CMK (cell line): ENCODE measurements at places on chromosomes 2 and 18.

GRCh38 chr18:40685219-40685618, 1269.8 kb upstream of the PIK3C3 start:
- DNase-seq: no peak

DNA sequence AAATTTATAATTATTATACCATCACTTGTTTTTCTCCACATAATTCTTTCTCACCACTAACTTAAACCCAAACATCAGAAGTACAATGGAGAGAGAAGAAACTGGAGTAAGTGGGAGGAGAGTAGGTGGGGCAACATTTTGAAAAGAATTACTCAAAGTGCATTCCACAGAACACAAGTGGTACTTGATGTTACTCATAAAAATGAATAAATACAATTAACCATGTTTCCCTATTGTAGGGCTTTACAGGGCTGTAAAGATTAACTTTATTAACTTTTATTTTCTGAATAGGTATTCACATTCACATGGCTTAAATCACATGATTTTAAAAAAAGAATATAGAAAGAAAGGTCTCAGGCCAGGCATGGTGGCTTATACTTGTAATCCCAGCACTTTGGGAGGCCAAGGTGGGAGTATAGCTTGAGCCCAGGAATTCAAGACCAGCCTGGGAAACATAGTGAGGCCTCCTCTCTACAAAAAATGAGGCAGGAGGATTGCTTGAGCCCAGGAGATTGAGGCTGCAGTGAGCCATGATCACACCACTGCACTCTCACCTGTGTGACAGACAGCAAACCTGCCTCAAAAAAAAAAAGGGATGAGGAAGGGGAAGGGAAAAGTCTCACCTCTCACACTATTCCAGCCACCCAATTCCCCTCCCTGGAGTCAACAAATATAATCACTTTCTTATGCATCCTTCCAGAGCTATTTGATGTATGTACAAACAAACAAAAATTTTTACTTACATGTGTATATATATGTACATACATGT, 47.1 kb downstream of the KCNG3 start:
- DNase-seq: no peak

- no peak for DNase-seq
Observed at GRCh38 chr2:188919824-188920223, 54.3 kb upstream of the COL3A1 start.

DNA sequence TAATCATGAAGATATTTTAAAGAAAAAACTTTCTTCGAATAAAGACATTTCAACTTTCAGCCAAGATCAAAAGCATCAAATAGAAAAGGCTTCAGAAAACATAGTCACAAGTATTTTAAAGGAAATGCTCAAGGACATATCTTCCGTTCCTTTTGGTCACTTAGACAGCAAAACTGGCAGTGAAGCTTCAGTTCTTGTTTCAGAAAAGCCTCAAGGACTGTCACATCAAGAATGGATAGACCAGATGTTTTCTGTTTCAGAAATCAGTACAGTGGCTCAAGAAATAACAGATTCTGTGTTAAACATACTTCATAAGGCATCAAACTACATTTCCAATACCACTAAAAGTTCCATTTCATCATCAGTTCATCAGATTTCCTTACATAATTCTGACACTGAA, 51.8 kb downstream of the FSIP2 start:
- no peak for DNase-seq

GRCh38 chr2:164090533-164090932, 354.7 kb upstream of the FIGN start:
- DNase-seq: no peak

- DNase-seq: no peak
Observed at GRCh38 chr2:69582582-69583176, 60.9 kb downstream of the AAK1 start.

DNA sequence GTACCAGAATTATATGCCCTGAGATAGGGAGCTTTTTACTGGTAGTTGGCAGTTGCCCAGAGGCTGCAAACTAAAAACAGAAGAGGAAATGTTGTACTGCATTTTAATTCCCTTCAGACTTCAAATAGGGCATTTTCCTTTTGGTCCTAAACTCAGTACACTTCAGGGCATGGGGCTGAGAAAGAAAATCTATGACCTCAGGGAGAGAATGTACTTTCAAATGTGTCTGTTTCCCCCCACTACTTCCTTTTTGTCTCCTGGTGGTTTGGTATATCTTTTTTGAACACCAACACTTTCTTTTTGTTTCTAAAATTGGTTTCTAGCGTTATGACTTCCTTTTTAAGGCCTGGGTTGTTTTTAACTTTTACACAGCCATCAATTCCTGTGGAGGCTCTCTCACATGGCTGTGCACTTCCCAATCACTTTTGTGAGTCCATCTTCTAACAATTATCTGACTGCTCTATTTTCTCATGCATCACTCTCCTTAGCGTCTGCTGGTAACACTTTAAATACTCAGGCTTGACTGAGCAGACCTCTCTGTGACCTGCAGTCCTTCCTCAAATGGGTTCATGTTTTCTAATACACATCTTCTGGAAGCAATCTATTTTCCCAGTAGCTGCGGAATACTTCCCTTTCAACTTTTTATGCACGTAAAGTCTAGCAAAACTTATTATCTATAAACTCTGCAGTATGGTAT, 596.0 kb downstream of the LRP1B start:
- DNase-seq: no peak

DNA sequence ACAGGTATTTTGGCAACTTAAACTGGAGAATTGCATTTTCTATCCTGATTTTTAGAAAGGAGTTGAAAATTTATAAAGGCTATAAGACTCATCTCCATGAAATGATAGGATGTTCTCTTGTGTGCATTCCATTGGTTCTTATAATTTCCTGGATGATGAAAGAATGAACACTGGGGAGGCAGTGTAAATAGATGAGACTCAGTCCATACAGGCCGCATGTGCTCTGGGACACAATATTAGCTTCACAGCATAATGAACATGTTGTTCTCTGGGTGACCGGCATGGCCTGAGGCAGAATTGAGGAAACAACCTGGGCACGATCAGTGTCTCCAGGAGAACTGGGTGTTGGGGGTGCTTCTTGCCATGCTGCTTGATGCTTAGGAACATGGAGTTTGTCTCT, 38.8 kb downstream of the AOX1 start:
- DNase-seq: no peak

DNA sequence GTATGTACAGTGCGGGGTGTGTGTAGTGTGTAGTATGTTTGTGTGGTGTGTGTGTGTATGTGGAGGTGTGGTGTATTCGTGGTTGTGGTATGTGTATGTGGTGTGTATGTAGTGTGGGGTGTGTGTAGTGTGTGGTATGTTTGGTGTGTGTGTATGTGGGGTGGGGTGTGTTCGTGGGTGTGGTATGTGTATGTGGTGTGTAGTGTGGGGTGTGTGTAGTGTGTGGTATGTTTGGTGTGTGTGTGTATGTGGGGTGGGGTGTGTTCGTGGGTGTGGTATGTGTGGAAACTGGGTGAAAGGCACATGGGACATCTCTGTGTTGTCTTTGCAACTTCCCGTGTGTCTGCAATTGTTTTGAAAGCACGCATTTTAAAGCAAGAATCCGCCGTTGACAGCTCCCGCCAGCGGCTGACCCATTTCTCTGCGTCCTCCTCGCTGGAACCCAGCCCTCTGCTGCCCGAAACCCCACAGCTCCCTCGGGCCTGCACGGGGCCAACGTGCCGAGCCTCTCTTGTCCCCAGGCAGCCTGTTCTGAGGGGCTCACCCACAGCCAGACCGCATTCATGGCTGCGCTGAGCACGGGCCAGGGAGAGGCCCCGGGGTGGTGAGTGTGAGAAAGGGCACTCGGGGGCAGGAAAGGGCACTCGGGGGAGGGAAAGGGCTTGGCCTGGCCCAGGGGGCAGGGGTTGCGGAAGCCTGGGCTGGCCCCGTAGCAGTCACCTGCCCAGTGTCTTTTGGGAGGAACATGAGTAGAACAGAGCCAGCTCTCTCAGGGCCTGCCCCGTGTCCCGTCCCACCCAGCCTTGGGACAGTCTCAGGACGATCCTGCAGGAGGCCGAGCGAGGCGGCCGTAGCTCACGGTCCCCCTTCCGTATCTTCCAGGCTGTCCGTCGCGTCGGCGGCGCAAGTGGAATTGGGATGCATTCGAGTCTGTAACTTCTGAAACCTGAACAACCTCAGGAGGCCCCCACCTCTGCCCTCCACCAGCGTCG, 61.4 kb downstream of the TWIST2 start:
- DNase-seq: no peak
